Activated CD4-positive, alpha-beta T cell treated with anti-CD3 and anti-CD28 coated beads for 1 hour (primary cell): ENCODE measurements at places on chromosomes 4 and X.
A peak's percentile ranks its signal among the peaks of the same experiment; 100 is the strongest.

GRCh38 chrX:41334363-41335197 is 618 bp downstream of the DDX3X start:
- DNase-seq, result peak; percentile 57

DNA sequence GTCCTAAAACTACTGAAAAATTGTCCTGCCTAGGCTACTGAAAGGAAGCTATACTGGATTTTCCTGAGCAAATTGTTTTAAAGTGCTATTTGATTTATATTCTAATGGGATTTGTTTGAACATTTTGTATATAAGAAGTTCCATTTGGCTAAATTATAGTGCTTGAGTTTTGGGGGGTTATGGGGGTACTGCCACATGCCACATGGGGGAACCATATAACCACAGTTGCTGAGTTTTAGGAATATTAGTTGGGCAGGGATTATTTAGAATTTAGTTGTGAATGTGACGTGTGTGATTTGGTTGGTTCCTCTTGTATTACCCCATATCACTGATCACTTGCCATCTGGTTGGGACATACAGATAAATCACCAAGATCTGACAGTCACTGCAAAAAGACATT is 224.5 kb upstream of the TAPT1 start:
- no peak for DNase-seq

DNA sequence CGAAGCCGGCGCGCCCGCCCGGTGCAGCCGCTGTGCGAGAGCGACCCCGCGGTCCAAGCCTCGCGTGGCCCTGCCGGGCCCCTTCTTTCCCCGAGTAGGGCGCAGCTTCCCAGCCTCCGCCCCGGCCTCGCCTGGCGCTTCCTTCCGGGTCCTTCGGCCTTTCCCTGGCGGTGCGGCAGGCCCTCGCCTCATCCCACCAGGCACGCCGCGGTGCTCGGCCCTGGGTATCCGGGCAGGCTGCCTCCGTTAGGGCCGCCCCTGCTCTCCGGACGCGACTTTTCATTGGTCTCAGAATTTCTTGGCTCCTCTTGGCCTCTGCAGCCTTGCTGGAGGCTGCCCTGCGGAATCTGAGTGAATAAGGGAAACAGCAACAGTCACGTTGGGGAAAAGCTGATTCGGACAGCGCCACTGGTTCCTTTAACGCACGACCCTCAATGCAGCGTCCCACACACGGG is 429 bp downstream of the UVSSA start:
- DNase-seq, result no peak

DNA sequence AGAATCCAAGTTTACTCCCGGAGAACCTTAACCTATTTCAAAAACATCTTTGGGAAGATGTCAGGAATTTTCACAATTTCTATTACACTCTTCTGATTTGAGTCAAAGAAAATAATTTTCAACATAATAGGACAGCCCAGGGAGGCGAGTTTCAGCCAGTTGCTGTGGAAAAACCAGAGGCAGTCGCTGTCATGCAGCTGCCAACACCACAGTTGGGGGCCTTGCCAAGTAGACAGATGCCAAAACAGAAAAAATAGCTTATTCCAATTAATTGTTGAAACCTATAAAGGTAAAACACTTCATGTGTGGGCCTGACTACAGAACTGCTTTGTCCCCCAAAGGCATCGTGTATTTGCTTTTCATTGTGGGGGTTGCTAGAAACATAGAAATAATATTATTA is 225.8 kb downstream of the DMD start:
- DNase-seq, result no peak

DNA sequence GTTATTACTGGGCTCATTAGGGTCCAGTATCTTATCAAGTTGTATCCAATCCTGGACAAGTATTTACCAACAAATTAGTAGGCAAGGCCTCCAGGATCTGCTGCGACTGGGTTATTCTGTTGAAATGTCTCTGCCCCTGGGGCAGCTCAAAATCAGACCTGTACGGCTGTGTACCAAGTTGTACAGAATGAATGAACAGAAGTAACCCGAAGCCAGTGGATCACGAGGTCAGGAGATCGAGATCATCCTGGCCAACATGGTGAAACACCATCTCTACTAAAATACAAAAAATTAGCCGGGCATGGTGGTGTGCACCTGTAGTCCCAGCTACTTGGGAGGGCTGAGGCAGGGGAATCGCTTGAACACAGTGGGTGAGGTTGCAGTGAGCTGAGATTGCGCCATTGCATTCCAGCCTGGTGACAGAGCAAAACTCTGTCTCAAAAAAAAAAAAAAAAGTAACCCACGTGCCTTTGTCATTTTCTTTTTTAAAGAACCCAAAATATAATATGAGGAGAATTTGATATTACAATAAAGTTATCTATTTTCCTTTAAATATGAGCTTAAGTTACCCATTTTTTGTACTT is 127.3 kb downstream of the CBR4 start:
- DNase-seq, result no peak

- DNase-seq, result no peak
Measured at GRCh38 chrX:129013574-129013973, 509.7 kb downstream of the SMARCA1 start.

GRCh38 chrX:576904-577560 is 53.6 kb upstream of the SHOX start:
- DNase-seq, result no peak

DNA sequence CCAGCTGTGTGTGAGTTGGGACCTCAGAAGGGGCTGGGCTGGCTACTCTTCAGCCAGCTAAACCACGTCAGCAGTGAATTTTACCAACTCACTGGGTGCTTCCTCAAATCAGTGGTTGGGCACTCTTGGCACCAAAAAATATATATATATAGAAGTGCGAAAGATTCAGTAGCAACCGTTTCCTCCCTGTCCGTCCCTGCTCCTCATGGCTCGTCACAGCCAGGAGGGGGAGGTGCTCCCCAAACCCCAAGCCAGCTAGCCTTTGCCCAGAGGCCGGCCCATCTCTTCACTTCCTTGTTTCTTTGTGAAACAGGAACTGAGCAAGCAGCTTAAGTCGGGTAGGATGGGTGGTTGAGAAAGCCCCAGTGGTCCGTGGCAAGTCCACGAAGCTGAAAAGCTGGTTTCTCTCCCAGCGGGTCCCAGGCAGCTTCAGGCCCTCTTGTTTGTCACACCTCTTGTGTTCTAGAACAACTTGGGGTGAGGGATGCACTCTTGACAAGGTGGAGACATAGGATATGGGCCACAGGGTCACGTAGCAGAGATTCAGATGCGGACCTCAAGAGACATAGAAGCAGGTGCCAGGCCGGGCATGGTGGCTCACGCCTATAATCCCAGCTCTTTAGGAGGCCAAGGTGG is 6.8 kb upstream of the SASH3 start:
- no peak for DNase-seq

GRCh38 chr4:31674313-31674947 is 954.3 kb downstream of the PCDH7 start:
- DNase-seq, result no peak

DNA sequence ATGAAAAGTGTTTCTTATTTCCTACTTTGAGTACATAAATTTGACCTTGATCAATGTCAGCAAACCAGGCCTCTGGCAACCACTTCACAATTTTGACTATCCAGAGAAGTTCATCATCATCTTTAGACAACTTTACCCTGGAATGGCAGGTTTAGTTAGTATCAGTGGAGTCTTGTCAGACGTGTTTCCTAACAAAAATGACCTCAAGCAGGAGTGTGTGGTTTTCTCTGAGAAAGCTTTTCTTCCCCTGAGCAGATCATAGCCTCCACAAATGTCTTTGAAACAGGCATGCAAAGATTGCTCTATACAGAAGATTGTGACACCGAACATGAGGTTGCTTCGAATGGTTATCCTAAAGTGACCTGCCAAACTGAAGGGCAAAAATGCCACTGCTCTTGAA is 642.3 kb downstream of the RPA4 start:
- DNase-seq, result no peak

DNA sequence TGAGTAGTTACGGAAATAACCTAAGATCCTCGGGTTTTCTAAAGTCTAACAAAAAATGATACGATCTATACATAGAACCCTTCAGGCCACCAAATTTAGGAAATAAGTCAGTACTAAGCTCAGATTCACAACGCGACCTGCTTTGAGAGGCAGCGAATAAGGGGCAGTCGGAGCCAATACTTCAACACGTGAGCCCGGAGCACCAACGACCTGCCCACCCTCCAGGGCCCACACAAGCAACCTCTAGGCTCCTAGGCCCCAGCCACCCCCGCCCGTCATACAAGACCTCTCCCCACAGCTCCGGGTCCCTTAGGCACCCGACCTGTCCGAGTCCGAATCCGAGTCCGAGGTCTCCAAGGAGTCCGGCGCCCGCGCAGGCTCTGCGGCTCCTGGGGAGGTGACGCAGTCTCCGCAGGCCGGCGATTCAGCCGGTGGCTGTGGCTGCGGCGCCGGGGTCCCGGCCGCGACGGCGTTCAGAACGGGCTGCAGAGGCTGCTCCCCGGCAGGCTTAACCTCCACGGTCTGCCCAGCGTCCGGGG is 580 bp downstream of the NAF1 start:
- peak; percentile 40 for DNase-seq

- no peak for DNase-seq
Measured at GRCh38 chr4:61533140-61533539, 333.0 kb downstream of the ADGRL3 start.

DNA sequence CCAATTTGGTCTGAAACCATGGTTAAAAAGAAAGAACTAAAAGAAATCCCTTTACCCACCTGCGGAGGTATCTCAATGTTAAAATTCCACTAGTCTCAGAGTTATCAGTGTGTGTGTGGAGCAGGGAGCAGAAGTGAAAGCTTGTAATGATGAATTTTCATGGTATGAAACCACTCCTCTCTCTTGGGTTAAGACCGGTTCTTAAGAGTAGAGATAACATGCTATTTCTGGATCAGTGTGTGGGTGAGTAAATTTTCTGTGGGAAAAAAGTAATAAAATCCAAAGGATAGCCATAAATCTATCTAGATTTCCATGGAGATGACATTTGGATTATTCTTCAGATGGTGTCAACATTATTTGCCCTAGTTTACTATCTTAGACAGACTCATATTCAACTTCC is 3.2 kb downstream of the FGF13 start:
- DNase-seq, result no peak

GRCh38 chrX:7269589-7269988 is 121.6 kb upstream of the PUDP start:
- no peak for DNase-seq
